ENCODE measurements at places on chromosomes 16 and 17.

DNA sequence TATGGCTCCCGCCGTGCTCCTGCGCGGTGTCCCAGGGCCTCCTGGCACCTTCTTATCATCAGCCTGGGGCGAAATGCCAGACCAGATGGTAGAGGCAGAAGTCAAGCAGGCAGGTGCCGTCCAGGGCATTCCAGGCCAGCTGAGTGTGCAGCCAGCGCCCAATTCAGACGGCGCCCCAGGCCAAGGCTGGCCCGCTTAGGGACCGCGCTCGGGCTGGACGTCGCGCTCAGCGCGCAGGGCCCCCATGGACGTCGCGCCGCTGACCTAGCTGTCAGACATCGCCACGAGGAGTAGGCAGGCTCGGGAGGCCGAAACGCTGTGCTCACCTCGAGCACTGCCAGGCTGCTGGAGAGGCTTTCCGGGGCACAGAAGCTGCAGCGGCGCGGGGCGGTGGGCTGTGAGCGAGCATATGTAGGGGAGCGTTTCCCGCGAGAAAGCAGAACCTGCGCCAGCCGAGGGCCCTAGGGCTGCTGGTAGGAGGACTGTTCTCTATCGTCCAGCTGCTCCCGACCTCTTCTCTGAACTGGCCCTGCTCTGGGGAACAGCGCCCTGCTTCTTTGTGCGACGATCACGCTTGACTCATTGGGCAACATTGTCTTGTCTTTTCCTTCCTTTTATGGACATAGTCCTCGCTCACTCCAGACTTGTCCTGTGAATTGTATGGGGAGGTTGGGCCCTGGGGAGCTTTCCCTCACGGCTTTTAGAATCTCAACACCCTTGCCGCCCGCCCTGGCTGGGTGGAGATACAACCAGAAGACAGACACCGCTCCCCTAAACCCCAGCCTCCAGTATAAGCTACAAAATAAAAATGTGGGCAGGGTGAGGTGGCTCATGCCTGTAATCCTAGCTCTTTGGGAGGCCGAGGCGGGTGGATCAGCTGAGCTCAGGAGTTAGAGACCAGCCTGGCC is 8.4 kb upstream of the CA4 start:
- no peak for DNase-seq

DNA sequence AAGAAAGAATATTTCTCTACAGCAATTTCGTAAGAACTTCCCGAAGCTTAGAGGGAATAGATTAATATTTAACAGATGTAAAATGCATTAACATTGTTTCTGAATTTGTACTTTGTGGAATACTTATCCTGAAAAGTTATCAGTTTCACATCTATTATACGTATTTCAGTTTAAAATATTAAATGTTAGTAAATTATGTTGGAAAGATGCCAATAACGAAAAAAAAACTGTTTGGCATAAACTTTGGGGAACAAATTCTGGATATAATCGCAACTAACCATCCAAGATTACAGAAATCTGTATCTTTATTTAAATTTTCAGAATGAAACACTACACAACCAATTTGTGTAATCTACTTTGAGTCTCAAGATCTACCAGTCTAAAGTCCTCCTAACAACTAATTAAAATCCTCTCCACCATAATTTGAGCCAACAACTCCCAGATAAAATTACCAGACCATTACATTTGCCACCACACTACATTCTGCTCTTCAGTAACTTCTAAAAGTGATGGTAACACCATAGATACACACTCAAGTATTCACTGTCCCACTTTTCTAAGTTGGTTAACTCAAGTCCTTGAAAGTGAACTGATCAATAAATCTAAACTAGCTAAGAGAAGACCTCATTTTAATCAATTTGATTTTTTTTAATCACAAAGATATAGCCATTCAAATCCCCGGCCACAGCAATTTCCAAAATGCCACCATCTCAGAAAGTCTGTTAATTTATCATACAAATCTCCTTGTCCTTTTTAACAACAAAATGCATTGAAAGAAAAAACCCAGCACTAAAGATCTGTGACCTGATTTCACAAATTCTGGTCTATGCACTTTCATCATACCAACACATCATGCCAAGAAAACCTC is 2.0 kb downstream of the SIAH1 start:
- no peak for DNase-seq

DNA sequence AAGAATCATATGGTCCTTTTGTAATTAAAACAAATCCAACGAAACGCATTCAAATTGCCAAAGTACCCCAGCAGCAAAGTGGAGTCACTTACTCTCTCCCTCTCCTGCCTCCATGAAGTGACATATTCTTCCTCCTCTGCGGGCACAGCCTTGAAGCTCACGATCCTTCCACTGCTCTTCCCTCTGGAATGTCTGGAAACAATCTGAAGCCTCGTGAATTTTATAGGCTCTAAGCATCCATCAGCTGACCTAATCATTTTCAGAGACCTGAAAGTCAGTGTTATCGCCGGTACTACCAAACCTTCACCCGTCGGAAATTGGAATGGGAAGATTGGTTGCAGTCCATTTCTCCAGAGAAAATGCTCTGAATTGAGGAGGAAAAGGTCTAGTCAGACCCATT is 134.5 kb upstream of the FOXF1 start:
- DNase-seq = no peak

- no peak for DNase-seq
These were observed 15.7 kb downstream of the SLC16A3 start for GRCh38 chr17:82244413-82245133.

DNA sequence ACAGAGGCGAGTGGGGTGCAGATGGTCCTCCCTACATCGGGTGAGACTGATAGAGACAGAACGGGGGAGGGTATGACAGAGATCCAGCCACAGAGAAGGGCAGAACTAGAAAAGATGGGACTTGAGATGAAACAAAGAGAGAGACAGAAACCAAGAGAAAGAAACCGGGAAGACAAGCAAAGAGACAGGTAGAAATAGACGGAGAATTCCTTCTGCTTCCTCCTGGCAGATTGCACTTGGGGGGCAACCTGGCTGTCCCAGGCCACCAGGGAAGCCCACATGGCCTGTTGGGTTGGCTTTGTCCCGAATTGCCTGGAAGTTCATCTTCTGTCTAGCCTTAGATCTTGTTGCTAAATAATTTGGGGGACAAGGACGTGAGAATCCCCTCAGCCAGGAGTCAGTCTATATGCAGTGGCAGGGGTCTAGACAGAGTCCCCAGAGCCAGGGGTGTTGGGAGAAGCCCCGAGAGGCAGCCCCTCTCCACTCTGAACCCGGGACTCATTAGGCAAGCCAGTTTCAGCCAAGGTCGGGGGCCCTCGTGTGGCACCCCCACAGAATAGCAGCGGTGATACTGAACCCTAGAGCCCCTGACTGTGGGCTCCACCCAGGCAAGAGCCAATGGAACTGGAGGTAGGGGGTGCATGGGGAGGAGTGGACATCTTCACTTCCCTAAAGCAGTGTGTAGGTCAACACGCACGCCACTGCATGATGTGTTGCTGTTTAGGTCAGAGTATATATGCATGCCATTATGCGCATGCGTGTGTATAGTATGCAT is 627 bp upstream of the TSPOAP1 start:
- peak; percentile 70 for DNase-seq

GRCh38 chr16:57475711-57476339 is 10.5 kb downstream of the DOK4 start:
- DNase-seq = peak; percentile 54

DNA sequence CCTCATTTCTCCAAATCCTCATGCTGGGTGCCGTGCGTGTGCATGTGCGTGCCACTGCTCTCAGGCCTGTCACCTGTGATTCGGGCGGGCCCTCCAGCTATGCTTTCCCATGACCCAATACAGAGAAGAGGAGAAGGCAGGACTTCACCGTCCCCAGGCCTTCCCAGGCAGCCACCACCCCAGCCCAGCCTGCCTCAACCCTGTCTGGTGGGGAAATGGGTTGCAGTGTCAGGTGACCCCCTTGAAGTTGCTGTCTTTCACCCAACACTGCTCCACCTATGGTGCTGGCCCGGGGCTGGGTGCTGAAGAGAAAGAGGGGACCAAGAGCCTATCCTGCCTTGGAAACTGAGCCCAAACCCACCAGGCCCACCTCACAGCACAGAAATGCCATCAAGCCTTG is 94.7 kb downstream of the GOSR1 start:
- DNase-seq = no peak

DNA sequence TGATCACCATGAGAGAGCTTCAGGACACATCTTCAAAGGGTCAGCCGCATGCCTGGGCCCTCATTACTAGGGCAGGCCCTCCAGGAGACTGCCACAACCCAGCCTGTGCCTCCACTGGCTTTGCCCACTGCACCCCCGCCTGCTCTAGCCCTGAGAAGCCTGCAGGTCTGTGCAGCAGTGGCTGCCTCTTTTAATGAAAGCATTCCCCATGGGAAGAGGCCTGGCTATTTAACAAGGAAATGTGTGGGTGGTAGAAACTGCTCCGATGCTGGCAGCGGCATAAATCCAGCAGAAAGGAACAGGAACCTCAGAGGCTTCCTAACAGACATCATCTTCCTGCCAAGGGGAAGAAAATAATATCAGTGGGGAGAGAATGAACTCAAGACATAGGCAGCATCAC is 375 bp upstream of the KRT32 start:
- no peak for DNase-seq

- no peak for DNase-seq
These were observed 42.6 kb upstream of the SKAP1 start for GRCh38 chr17:48472411-48473281.

DNA sequence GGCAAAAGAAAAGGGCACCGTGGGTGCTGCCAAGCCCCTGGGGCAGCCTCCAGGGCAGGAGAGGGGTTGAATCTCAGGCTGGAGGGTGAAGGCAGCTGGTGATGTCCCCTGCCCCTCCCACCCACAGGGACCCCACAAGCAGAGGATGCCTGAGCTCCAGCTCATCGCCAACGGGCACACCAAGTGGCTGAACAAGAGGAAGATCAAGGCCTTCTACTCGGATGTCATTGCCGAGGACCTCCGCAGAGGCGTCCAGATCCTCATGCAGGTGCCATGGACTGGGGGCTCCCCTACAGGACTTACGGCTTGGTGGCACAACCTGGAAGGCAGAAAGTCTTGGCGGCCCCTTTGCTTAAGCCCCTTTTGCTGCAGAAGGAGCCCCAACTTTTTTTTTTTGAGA is 21.8 kb downstream of the SLC12A3 start:
- DNase-seq = no peak

DNA sequence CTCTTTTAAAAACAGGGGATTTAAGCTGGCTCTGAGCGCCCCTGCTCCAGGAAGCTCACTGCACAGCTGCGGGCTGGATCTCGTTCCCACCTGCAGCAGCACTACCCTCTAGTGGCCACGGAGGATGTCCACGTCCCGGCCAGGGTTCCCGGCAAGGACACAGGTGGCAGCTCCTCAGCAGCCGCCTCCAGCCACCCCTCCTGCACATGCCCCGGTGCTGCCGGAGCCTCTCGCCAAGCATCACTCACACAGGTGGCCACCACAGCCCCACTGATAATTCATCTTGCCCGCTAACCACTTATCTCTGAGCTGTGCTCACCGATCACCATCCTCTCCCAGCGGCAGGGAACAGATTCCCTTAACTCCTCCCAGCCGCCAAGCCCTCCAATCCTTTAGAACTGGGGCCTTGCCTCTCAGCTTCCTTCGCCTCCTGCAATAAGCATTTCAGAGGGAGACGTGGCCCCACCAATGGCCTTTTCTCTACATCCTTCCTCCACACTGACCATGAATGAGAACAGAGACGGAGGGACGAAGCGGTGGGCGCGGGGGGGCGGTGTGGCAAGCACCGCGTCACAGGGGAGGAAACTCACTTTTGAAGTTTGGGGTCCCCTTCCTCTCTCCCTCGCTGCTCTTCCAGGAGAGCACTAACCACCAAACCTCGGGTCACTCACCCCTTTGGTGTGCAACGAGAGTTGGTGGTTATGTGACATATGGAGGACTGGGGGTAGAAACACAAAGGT is 222.1 kb downstream of the RBFOX3 start:
- no peak for DNase-seq

GRCh38 chr17:48162946-48163506 is 55.5 kb downstream of the SNX11 start:
- no peak for DNase-seq

DNA sequence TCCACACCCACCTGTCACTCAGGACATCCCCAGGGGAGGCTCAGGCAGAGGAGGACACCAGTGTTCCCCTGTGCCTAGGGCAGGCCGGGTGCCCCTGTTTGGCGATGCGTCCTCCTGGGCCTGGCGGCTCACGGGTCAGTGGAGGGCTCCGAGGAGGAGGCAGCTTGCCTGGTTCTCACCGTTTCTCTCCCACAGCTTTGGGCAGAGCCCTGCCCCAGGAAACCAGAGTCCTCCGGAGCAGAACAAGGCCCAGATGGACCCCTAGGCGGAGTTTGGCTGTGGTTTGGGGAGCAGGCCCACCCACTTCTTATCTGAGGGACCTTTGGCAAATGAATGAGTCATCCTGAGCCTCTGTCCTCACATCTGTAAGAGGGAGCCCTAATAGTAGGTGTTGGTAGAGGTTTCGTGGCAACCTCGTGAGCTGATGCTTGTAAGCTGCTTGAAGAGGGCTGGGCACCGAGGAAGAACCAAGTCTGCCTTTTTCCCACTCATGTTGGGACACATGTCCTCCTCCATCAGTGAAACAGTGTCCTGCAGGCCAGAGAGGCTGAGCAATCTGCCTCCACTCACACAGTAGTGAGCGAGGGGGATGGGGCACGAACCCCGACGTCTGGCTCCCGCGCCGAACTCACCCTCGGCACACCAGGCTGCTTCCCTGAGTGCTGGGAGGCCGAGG is 247.0 kb upstream of the CIBAR2 start:
- DNase-seq = no peak

- peak; percentile 68 for DNase-seq
These were observed 57.1 kb upstream of the WSB1 start for GRCh38 chr17:27236717-27237315.

DNA sequence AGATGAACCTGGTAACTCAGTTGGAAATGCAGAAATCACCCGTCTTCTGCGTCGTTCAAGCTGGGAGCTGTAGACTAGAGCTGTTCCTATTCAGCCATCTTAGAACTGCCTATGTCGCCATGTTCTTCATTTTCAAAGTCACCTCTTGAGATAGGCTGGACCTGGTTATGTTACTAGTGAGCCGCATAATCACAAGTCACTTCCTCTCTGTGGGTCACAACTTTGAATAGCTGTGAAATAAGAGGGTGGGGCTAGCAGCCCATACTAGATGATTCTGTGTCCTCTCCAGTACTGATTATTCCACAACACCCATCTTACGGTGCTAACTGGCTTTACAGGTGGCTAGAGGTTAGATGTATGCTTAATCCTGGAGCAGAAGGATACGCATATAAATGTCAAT is 74.2 kb downstream of the VPS53 start:
- no peak for DNase-seq

DNA sequence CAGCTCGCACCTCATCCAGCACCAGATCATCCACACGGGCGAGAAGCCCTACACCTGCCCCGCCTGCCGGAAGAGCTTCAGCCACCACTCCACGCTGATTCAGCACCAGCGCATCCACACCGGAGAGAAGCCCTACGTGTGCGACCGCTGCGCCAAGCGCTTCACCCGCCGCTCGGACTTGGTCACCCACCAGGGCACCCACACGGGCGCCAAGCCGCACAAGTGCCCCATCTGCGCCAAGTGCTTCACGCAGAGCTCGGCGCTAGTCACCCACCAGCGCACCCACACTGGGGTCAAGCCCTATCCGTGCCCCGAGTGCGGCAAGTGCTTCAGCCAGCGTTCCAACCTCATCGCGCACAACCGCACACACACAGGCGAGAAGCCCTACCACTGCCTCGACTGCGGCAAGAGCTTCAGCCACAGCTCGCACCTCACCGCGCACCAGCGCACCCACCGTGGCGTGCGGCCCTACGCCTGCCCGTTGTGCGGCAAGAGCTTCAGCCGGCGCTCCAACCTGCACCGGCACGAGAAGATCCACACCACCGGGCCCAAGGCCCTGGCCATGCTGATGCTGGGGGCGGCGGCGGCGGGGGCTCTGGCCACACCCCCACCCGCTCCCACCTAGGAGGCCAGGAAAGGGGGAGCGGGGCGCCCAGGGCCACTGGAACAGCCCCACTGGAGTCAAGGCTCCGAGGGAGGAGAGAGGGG is 7.5 kb downstream of the ZNF205 start:
- DNase-seq = no peak
